ENCODE measurements at places on chromosomes 12 and 14.

GRCh38 chr12:49470986-49471385 is 67.8 kb upstream of the KCNH3 start:
- no peak for DNase-seq

DNA sequence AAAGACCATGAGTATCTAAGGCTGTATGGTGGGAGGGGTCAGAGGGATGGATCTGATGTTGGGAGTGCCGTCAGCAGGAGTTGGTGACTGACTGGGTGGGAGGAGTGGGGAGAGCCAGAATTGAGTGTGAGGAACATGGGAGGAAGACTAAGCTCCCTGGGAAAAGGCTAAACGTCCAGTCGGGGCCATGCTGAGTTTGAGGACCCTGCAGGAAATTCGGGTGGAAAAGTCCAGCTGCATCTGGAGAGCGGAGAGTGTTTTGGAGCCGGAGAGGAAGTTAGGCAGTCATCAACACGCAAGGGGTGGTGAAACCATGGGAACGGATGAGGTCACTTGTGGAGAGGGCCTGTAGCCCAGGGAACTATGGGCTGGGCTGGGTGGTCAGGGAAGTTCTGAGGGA is 60.9 kb downstream of the ELK3 start:
- DNase-seq, result no peak

GRCh38 chr14:61471297-61472005 is 150.1 kb downstream of the PRKCH start:
- DNase-seq, result no peak

DNA sequence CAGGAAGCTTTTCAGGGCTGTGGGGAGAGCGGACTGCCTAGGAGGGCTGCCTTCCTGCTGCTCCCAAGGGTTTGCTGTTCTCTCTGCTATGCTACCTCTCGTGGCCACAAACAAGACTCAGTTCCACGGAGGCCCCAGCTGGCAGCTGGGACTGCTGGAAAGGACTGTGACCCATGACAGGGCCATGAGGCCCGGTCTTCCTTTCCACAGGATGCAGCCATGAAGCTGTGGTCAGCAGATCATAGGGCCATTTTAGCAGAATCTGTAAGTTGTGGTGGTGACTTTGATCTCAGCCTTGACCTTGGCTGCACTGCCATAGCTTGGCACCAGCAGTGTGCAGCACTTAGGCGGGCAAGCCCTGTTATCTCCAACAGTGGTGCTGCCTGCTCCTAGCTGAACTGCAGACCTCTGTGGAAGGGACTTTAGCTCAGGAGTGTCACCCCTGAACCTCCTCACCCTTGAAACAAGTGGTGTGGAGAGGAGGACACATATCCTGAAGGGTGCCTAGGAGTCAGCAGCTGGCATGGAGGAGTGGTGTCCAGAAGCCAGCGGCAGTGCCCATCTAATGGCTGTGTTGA is 12.3 kb downstream of the KRT80 start:
- DNase-seq, result no peak

GRCh38 chr12:3431686-3432085 is 59.3 kb upstream of the PRMT8 start:
- no peak for DNase-seq

- no peak for DNase-seq
These were observed 94.5 kb upstream of the PELI2 start for GRCh38 chr14:56023661-56024081.

DNA sequence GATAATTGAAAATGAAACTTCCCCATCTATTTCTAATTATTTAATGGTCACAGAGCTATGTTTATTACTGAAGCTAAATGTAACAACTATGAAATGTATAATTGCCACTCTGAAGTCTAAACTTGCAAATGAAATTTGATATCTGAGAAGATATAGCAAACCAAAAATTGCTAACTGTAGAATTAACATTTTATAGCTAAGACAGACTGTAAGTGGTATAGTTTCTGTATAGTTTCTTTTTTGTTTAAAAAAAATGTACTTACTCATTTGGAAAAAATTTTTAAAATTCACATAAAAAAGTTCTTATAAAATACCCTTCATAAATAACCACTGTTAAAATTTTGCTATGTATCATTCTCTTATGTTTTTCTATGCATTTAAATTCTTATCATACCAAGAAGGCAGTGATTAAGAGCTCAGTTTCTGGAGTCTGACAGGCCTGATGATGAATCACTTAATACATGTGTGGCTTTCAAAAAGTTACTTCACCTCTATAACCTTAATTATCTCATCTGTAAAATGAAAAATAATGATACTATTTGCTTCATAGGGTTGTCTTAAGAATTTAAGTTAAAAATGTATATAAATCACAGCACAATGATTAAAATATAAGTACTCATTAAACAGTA is 214.7 kb upstream of the GARIN2 start:
- no peak for DNase-seq

DNA sequence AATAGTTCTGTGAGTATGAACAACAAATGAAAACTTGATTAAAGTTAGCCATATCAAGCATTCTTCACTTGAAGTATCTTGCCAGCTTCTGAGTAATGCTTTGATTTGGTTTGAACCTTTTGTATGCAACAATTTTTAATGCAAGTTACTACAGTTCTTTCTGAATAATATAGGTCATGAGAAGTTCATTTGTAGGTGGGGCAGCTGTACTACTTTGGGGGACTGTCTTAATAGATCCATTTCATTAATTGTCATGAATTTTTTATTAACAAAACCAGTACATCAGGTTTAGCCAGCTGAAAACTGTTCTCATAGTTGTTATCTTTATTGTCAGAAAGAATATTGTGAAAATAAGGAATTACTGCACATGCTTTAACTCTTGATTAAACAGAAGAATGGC is 142.7 kb downstream of the FOXA1 start:
- DNase-seq, result no peak

DNA sequence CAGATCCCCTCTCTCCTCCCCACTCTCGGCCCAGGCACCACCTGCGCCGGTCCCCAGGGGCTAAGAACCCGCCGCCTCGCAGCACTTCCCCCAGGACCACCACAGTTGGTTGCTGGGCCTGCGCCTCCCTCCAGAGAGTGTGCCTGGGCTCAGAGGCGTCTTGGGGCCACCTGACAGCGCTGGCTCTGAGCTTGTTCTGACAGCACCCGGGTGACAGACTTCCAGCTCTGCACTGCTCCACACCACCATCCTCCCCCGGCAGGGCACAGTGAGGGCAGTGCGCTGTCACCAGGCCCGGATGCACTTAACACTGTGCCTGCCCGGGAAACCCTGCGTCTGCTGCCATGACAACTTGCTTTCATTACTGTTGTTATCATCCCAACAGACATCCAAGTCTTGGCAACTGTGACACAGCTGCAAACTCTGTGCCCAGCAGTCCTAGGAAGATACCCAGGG is 6.6 kb downstream of the BRF1 start:
- no peak for DNase-seq

- no peak for DNase-seq
These were observed 19.4 kb downstream of the NCKAP5L start for GRCh38 chr12:49808686-49809380.

Data from stimulated activated CD4-positive, alpha-beta T cell treated with anti-CD3 and anti-CD28 coated beads, TNF-alpha, amount 100 ng/mL, for 24 hours (primary cell).